ENCODE measurements at places on chromosomes 1 and 21. TPM values are rescaled to one million over a fixed set of nuclear protein-coding genes. Genes with fewer than 3 reads are reported as not detected.

Gene CZIB
- 70.7 TPM for total RNA-seq

Gene KCNQ4
- 0.88 TPM for total RNA-seq

Gene MLLT11
- total RNA-seq = 16.5 TPM

Gene RGSL1
- total RNA-seq = not detected

Gene TNFRSF9
- 0.07 TPM for total RNA-seq

Gene EXTL1
- 3.7 TPM for total RNA-seq

Gene LAMC2
- total RNA-seq = 4.8 TPM

DNA sequence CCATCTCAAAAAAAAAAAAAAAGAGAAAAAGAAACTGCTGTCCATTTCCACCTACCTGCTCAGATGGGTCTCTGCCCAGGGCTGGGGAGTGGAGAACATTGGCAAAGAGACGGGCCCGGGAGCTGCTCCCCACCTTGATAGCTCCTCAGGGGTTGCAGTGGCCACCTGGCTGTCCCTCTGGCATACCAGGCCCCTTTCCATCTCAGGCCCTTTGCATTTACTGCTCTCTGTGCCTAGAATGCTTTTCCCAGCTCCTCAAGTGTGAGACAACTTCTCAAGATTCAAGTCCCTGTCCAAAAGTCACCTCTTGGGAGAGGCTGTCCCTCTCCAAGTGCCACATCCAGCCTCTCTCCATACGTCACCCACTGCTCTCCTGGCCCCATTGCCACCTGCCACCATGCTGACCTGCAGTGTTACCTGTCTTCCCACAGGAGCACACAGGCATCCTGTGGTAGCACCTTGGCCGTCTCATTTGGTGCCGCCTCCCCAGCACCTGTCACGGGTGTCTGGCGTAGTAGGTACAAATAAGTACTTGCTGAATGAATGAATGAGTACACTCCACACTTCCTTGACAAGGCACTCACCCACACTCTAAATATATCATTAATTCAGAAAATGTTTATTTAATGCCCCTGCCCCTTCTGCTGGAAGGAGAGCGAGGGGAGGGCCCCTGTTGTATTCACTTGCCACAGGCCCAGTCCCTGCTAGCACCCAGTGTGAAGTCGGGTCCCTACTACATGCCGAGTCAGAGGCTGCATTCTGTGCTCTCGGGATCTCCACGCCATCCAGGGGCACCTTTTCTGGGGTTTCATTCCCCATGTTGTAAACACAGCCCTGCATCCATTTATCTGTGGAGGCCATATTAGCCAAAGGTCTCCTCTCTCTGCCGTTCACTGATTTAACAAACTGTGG is 48.8 kb downstream of the DISP3 start:
- no peaks in the 10 kb centered on the region for H3K4me1 ChIP-seq
- no peaks in the 10 kb centered on the region for H3K36me3 ChIP-seq
- no peak overlapping the region for H3K4me3 ChIP-seq
- H3K27me3 ChIP-seq = no peaks in the 10 kb centered on the region

Gene RUNX1
- total RNA-seq = 1.9 TPM

GRCh38 chr1:118649369-118650106 is 338.6 kb downstream of the TBX15 start:
- H3K4me1 ChIP-seq = peaks cover 2% of the 10 kb centered on the region
- H3K36me3 ChIP-seq = no peaks in the 10 kb centered on the region
- DNase-seq = no peak

DNA sequence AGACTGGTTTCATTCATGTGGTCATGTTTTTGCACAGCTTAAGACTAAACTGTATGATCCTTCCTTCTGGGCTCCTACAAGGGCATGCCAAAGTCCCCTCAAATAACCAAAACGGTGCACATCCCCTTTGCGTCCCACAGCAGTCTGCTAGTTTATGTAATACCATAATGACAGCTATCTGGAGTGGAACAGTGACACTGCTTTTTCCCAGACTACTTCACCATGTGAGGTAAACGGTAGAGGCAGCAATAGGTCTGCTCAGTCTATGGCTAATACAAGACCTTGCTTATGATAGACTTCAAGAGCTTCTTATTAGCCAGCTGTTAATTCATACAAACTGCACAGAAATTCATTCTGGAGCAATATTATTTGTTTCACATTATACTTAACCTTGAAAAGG is 395.5 kb downstream of the SMYD3 start:
- H3K27ac ChIP-seq = no peak overlapping the region
- no peaks in the 10 kb centered on the region for H3K27me3 ChIP-seq
- peaks cover 25% of the 10 kb centered on the region for H3K4me1 ChIP-seq
- no peak overlapping the region for H3K4me3 ChIP-seq
- DNase-seq = no peak

- H3K4me3 ChIP-seq = no peak overlapping the region
- DNase-seq = no peak
- no peaks in the 10 kb centered on the region for H3K36me3 ChIP-seq
- H3K4me1 ChIP-seq = no peaks in the 10 kb centered on the region
- no peak overlapping the region for H3K27ac ChIP-seq
These were observed 48.6 kb upstream of the COL11A1 start for GRCh38 chr1:103156966-103157365.

DNA sequence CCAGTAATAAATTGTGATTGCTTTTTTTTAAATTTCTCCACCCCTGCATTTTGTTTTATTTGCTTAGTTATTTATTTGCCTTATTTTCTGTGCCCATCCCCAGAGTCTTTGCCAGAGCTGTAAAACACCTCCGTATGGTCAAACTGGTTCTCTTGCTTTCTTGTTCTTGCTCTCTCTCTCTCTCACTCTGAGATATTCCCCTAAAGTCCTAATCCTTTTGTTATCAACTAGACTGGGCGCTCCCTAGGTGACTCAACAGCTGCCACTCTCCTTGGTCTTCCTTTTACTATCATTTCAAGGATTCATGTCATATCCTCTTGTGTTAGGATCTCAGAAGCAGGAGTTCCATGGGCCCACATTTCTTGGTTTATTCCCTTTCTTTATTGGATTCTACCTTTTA is 160.0 kb downstream of the PRDM2 start:
- no peaks in the 10 kb centered on the region for H3K4me1 ChIP-seq
- H3K27ac ChIP-seq = no peak overlapping the region
- DNase-seq = no peak

- no peak overlapping the region for H3K27ac ChIP-seq
- DNase-seq = peak; percentile 46
- H3K27me3 ChIP-seq = no peaks in the 10 kb centered on the region
- no peak overlapping the region for H3K4me3 ChIP-seq
These were observed 208.7 kb downstream of the PTPRU start for GRCh38 chr1:29444782-29445729.

GRCh38 chr1:152869808-152870419 is 8.2 kb upstream of the SMCP start:
- no peaks in the 10 kb centered on the region for H3K4me1 ChIP-seq
- no peak overlapping the region for H3K4me3 ChIP-seq
- H3K36me3 ChIP-seq = no peaks in the 10 kb centered on the region

Gene INSRR
- not detected for total RNA-seq

DNA sequence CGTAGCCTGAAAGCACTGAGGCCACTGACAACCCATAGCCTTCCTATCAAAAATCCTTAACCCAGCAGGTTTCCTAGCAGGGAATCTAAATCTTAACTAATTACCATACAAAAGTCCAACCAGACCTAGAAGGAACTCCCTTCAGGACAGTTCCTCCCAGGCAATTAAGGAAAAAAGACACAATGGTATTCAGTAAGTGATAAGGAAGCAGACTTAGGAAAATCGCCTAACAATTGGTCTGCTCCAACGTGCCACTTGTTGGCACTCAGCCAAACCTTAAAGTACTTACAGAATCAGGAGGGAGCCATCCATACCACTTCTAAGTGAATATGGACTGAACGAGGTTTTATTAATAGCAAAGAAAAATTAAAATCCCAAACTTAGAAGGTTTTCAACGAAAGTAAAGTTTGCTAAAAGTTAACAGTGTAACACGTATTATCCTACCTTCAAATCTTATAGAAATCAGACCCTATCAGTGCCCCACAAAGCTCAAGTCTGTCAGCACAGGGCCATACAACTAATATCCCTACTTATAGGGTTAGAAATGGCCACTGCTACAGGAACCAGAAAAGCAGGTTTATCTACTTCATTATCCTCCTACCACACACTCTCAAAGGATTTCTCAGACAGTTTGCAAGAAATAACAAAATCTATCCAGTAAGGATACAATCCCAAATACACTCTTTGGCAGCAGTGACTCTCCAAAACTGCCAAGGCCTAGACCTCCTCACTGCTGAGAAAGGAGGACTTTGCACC is 29.0 kb downstream of the SPATA6 start:
- H3K36me3 ChIP-seq = peaks cover 32% of the 10 kb centered on the region
- peak overlapping the region; percentile 70 for H3K4me3 ChIP-seq
- no peak overlapping the region for H3K27ac ChIP-seq
- peak; percentile 50 for DNase-seq
- peaks cover 5% of the 10 kb centered on the region for H3K4me1 ChIP-seq
- no peaks in the 10 kb centered on the region for H3K27me3 ChIP-seq

GRCh38 chr1:54357967-54358366 is 48.2 kb downstream of the SSBP3 start:
- H3K4me1 ChIP-seq = peaks cover 56% of the 10 kb centered on the region
- H3K27me3 ChIP-seq = no peaks in the 10 kb centered on the region
- no peak for DNase-seq
- peaks cover 82% of the 10 kb centered on the region for H3K36me3 ChIP-seq
- H3K4me3 ChIP-seq = no peak overlapping the region
- no peak overlapping the region for H3K27ac ChIP-seq

DNA sequence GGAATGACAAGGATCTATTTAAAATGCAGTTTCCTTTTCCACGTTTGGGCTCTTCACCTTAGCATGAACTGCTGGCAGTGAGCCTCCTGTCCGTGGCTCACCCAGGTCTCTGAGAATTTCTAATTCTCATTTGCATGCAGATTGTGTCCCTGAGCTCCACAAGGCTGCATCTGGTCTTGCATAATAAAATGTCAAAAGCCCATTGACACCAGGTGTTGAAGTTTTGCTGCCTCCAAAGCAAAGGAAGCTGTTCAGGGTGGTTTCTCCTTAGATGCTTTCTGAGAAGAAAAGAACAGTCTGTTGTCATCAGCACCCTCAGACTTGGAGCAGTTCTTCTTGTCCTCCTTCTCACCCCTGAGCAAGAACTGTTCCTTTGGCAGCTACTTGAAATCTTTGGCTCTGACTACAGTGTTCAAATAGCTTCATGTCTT is 433.1 kb upstream of the KAZN start:
- H3K36me3 ChIP-seq = no peaks in the 10 kb centered on the region
- H3K4me1 ChIP-seq = no peaks in the 10 kb centered on the region
- DNase-seq = no peak
- H3K27me3 ChIP-seq = peaks cover 12% of the 10 kb centered on the region
- H3K27ac ChIP-seq = no peak overlapping the region

DNA sequence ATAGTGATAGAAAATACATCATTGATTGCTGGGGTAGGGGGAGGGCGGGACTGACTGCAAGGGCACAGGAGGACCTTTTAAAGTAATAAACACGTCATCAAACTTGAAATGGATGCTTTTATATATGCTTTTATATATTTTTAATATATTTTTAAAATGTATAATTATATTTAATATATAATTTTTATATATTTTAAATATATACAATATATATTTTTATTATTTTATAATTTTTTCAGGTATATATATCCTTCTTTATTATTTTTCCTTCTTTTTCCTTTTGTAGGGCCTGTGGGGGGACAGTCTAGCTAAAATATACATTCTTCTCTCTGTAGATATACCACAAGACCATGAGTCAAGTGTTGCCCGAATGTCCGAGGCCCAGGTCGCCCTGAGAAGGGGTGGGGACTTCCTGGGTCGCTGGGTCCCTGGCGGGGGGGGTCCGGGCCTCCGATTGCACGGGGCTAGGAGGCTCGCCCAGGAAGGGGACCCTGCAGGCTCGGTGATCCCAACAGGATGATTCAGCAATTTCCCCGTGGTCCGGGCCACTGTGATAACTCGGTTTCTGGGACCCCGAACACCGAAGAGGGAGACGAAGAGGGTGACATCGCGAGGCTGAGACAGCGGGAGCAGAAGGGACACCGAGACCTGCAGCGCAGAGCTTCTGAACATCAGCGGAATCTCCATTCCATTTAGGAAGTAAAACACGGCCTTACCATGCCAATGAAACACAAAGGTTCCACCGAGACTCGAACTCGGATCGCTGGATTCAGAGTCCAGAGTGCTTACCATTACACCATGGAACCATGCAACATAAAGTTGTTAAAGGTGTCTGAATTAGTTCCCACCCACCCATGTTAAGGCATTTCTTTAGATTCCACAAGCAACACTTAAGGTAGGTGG is 112.5 kb upstream of the NBPF11 start:
- H3K27ac ChIP-seq = no peak overlapping the region
- no peaks in the 10 kb centered on the region for H3K4me1 ChIP-seq
- peak; percentile 91 for DNase-seq
- H3K27me3 ChIP-seq = no peaks in the 10 kb centered on the region
- H3K4me3 ChIP-seq = peak overlapping the region; percentile 85
- H3K36me3 ChIP-seq = no peaks in the 10 kb centered on the region

Gene CHI3L2
- not detected for total RNA-seq

- DNase-seq = no peak
- no peak overlapping the region for H3K4me3 ChIP-seq
- no peaks in the 10 kb centered on the region for H3K36me3 ChIP-seq
- no peaks in the 10 kb centered on the region for H3K4me1 ChIP-seq
- no peak overlapping the region for H3K27ac ChIP-seq
These were observed 12.5 kb upstream of the WNT2B start for GRCh38 chr1:112496290-112496689.

Gene UBAP2L
- total RNA-seq = 224 TPM

DNA sequence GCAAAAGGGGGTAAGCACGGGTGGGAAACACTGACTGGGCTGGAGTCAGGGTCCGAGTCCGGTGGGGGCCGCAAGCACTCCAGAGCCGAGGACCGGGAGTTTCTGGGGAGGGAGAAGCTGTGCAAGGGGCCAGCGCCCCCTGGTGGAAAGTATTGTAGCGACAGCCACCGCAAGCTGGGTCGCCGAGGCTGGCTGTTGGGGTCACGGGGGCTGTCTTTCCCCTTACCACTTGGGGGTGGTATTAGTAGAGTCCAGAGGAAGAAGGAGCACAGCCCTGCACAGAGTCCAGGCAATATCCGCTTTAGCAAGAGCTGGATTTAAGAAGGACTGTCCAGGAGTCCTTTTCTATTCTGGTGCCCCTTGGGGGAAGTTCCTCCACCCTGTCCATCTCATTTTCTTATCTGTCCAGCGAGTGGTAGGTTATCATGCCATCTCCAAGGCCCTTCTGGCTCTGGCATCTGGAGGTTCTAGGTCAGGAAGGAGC is 17.9 kb upstream of the ETV3 start:
- no peak overlapping the region for H3K4me3 ChIP-seq
- H3K4me1 ChIP-seq = peaks cover 23% of the 10 kb centered on the region
- no peaks in the 10 kb centered on the region for H3K36me3 ChIP-seq
- H3K27ac ChIP-seq = no peak overlapping the region
- DNase-seq = peak; percentile 96
- H3K27me3 ChIP-seq = no peaks in the 10 kb centered on the region

DNA sequence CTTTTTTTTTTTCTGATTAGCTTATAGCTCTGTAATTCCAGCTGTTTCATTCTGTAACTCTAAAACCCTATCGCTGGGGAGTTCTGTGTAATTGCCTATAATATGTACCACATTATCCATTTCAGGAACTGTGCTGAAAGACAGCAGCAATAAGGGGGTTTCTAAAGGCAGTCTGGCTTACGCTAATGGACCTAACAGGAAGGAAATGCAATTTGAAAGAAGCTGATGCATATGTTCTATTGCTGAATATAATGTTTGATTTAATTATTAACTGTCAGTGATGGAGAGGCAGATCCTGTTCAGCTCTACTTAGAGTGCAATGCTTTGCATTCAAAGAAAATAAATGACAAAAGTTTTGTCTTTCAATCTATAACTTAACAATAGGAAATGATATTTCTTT is 209.4 kb upstream of the SNX7 start:
- no peak for DNase-seq
- no peaks in the 10 kb centered on the region for H3K4me1 ChIP-seq
- no peaks in the 10 kb centered on the region for H3K27me3 ChIP-seq
- no peak overlapping the region for H3K4me3 ChIP-seq
- H3K27ac ChIP-seq = no peak overlapping the region
- H3K36me3 ChIP-seq = no peaks in the 10 kb centered on the region
